ENCODE measurements at places on chromosomes 2 and 18.

DNA sequence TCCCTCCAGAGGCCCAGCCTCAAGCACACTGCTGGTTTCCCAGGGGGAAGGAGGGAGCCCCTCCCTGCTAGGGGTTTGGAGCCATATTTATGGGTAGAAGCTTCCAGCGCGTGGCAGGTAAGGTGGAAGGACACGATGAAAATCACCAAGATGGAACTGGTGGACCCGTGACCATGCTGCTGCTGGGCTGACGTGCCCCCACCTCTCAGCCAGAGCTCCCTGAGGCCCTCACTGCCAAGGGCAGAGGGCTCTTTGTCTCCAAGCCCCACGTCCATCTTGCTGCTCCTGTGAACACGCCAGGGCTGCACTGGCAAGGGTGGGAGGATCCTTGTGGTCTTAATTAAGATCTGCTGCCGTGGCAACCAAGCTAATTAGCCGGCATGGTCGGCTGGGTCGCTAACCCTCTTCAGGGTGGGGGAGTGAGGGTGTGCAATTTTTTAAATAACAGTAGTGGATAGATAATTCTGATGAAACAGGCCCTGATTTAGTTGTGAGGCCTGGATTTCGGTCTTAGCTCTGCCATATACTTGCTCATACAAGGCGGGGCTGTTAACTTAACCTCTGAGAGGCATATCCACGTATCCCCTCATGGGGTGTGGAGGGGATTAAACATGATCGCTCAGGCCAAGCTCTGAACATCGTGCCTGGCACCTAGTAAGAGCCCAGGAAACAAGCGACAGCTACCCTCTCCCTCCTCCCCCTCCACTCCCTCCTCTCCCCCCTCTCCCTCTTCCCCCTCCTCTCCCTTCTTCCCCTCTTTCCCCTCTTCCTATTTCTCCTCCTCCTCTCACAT, 232.8 kb downstream of the CELF4 start:
- DNase-seq, result no peak

- no peak for DNase-seq
Measured at GRCh38 chr18:13287372-13287771, 68.8 kb downstream of the LDLRAD4 start.

- DNase-seq, result no peak
Measured at GRCh38 chr2:77999376-77999775, 477.2 kb upstream of the LRRTM4 start.

- DNase-seq, result no peak
Measured at GRCh38 chr2:216539120-216539519, 40.5 kb downstream of the RPL37A start.

- DNase-seq, result no peak
Measured at GRCh38 chr2:128410758-128411215, 92.1 kb upstream of the HS6ST1 start.

GRCh38 chr2:29262681-29263260, 147.6 kb downstream of the CLIP4 start:
- no peak for DNase-seq

DNA sequence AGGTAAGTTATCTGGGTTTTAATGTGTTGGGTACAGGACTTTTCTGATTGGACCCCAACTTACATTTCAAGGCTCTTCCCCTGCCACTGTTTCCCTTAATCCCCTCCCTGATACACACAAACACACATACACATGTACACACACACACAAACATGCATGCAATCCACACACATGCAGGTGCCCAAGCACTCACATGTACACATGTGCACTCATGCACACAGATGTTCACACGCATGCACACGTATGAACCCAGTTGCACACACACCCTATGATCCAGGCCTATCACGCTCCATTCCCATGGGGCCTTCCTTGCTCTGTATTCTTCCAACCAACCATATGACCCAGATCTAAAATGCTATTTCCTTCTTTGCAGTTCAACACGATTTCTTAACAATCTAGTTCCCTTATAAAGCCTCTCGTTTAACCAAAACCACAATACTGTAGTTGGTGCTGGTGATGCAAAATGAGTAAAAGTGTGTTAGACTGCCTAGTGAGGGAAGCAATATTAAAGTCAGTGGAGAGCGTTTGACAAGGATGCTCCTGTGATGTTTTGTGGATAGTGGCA, 11.1 kb downstream of the SERPINB8 start:
- no peak for DNase-seq

GRCh38 chr2:56021136-56021474, 97.5 kb upstream of the EFEMP1 start:
- DNase-seq, result no peak

DNA sequence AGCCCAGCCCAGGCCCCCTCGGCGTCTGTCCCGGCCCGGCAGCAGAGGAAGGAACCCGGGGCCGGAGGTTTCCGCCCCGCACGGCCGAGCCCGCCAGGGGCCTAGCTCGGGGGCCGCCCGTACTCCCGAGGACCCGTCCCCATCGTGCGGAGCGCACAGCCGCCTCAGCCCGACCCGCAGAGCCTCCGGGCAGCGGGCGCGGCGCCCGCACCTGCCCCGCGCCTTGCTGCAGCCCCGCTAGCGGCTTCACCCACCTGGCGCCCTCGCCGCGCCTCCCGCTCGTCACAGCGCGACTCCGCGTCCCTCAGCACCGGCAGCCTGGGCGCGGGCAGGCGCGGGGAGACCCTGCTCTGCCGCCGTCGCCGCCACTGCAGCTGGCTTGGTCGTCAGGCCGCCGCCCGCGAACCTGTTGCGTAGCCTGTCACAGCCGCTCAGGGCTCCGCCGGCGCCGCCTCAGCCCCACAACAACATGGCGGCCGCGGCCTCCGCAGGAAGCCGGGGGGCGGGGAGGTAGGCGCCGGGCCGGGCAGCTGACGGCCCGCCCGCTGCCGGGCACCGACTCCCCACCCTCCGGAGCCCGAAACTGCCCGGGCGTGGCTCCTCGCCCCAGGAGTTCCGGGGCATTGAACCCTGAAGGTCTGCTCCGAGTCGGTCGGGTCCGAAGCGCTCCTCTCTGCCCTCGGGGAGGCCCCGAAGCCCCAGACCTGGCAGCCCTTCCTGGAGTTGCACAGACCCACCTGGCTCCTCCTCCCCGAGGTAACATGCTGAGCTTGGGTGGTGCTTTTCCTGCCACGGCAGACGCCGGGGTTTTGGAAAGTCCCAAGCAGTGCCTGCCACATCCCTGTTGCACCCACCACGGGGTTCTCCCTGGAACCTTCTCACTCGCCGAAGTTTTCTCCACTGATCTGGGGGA, at the start of gene ITSN2:
Gene ITSN2 (minus strand): TSS at position 487 of the 913 bp plus-strand sequence. CDS start 32,454 bp downstream, outside the sequence.
- no peak for DNase-seq

Data from HFF-Myc (cell line).